ENCODE measurements at places on chromosomes 11 and 22.
A peak's percentile ranks its signal among the peaks of the same experiment; 100 is the strongest.

DNA sequence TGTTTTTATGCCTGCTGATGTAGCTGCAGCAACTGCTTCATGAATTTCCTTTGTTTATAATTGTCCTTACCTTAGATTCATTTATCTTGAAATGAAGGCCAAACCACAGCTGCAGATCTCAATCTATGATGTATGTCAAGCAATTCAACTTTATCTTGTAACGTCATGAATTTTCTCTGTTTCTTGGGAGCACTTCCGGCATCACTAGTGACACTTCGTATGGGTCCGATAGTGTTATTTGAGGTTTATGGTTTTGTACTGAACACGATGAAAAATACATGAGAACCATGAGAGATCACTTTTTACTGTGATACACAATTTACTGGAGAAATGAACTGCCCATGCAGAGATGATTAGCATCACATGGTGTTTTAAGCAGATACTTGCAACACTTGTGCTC lies 98.5 kb downstream of the CSTPP1 start:
- DNase-seq = no peak

GRCh38 chr22:35349704-35350538 lies 31.0 kb upstream of the HMOX1 start:
- DNase-seq = peak; percentile 6

GRCh38 chr11:70064726-70065317 lies 13.3 kb upstream of the ANO1 start:
- DNase-seq = no peak

GRCh38 chr11:12449961-12450715 lies 72.8 kb downstream of the PARVA start:
- DNase-seq = no peak

GRCh38 chr11:26914968-26915367 lies 78.9 kb upstream of the FIBIN start:
- no peak for DNase-seq

- no peak for DNase-seq
Measured at GRCh38 chr11:102421261-102421660, 31.3 kb downstream of the TMEM123 start.

DNA sequence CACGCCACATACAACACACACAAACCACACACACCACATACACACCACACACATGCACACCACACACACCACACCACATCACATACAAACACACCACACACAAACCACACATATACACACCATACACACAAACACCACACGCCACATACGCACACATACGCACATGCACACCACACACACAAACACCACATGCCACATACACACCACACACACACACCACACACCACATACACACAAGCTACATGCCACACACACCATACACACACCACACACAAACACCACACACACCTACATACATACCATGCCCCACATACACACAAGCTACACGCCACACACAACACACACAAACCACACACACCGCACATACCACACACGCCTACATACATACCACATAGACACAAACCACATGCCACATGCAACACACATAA lies 15.7 kb upstream of the TH start:
- no peak for DNase-seq

- DNase-seq = peak; percentile 60
Measured at GRCh38 chr22:37166675-37167066, 17.0 kb upstream of the IL2RB start.

DNA sequence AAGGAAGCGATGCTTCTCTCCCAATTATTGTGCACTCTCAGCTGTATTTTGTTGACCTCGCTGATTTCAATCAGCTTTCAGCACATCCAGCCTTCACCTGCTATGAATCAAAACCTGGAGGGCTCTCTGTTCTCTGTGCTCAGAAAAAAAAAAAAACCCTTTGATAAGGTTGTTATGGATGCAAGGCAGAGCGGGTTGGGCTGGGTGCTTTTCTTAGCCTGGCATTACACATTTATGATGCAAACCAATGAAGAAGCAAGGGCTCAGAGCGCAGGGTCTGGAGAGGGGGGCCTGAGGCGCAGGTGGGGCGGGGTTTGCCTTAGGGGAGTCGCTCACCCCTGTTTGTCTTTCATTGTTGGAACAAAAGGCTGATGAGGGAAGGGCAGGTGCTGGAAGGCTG lies 86.0 kb upstream of the CADM1 start:
- DNase-seq = no peak

- DNase-seq = no peak
Measured at GRCh38 chr11:77569676-77570070, 20.1 kb upstream of the AQP11 start.

- DNase-seq = no peak
Measured at GRCh38 chr11:8723711-8724110, 41.1 kb downstream of the RPL27A start.

GRCh38 chr11:70054004-70054403 lies 24.1 kb upstream of the ANO1 start:
- DNase-seq = no peak

DNA sequence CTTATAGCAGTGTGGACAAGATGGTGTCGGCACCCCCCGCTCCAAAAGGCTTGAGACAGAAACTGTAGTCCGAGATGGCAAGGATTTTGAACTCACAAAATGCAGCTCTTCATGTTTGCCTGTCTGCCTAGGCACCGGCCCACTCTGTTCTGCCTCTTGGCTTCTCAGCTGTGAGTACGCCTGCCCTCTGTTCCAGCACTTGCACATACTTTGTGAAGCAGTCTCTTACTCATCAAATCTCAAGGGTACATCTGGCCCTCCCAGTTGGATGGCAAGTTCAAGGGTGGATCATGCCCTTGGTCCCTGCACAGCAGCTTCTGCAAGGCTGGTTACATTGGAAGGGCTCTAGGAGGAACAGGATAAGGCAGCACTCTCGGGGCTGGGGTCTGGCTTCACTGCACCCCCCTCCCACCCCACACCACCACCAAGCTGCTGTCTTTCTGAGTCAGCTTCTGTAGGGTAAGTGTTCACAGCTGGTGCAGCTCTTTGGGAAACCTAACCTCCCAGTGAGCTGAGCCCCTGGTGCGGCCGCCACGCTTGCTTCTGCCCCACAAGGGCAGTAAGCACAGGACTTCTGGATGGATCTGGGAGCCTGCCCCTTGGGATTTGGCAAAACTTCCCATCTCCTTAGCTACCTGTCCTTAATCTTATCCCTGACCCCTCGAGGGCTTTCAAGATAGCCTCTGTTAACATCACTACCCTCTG lies 37.2 kb downstream of the FAM83F start:
- no peak for DNase-seq

DNA sequence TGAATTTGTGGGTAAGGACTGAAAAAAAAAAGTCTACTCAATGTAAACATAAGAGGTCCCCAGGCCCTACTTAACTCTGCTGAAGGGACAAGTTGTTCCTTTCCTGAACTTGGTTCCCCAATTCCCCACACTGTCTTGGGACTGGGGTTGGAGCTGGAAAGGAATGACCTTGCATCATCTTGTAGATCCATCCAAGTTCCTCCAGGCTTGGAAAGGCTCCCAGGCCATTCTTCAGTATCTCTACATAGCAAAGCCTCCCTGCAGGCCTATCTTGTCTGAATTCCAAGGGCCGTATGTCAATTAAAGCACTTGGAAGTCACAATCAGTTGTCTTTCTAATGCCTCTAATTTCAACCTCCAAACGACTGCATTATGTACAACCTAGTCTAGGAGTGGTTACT lies 361.2 kb downstream of the TMEM135 start:
- DNase-seq = no peak

DNA sequence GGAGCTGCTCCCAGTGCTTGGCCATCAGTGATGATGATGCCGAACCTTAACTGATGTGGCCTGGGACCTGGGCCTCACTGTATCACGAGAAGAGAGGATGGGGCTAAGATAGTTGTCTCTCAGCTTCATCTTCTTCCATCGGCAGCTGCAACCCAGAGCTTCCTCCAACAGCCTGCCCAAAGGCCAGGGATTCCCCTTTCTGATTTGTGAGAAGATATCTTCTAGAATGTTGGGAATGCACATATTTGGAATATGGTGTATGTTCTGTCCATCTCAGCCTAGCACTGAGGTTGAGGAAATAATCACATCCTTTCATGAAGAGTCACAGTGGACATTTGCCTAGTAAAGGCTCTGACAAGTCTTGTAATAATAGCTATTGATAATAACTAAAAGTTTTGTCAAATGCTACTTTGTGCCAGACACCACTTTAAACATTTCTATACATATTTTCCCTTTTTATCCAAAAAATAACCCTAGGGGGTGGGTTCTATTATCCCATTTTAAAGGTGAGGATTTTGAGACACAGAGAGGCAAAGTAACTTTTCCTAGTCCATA lies 73.1 kb downstream of the COMMD9 start:
- DNase-seq = no peak

DNA sequence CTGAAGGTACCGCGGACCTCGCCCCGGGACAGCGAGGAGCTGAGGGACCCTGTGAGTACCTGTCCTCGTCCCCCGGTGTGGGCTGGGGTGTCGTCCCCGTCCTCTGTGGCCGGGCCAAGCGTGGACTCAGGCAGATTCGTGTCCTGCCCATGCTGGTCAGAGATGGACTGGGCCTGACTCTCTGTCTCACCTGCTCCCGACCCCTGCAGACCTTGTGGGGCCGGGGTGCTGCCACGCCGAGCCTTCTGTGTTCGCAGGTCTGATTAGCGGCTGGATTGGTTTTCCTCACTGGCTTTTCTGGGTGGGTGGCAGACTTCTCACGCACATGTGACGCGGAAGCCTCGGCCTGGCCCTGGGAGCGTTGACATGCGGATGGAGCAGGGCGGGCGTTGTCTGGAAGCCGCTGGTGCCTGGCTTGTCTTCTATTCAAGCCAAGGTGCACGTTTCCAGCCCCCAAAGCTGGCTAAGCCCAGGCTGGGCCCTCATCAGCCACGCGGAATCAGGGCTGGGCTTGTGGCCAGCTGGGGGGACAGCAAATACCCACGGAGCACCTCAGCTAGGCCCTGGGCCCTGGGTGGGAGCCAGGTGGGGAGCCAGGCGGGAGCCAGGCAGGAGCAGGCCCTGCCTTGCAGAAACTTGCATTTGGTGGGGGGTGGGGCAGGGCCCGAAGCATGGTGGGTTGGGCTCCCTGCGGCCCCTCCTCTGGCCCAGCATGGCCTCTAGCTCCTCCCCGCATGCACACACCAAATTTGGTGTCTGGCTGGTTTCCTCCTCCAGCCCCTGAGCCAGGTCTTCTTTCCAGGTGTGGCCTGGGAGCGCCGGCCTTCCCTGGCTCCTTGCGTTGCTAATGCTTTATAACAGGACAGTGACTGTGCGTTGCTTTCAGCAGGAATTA lies 7.0 kb downstream of the GRAMD4 start:
- no peak for DNase-seq

Measured in Kasumi-1 (cell line).